ENCODE measurements at places on chromosomes 2 and 18.

DNA sequence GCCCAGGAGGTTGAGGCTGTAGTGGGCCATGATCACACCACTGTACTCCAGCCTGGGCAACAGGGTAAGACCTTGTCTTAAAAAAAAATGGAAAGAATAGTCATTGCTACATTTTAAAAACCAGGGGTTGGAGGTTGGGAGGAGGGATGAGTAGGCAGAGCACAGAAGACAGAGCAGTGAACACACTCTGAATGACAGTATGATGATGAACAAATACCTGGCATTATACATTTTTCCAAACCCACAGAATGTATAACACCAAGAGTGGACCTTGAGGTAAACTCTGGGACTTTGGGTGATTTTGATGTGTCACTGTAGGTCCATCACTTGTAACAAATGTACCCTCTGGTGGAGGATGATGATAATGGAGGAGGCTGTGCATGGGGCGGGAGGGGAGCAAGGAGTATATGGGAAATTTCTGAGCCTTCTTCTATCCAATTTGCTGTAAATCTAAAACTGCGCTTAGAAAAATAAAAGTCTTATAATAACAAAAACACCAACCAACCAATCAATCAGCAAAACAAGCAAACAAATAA is 111.4 kb upstream of the PGAP1 start:
- no peak for DNase-seq

DNA sequence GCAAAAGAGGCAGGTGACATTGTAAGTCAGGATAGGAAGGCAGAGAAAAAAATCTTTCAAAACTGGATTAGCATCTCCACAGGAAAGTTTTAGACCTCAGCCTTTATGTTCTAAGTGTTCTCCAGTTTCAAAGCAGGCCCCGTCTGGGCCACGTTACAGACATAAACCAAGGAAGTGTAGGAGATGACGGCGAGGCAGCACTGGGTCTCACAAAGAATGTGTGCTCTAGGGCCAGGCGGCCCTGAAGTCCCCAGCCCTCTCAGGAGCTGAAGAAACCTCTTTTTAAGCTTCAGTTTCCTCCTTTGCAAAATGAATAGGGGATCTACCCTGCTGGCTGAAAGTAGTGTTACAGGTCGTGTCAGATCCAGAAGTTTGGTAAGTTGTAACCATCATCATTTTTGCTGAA is 81.7 kb downstream of the SPRED2 start:
- DNase-seq: no peak

GRCh38 chr18:28208712-28209265 is 31.9 kb upstream of the CDH2 start:
- DNase-seq: no peak

DNA sequence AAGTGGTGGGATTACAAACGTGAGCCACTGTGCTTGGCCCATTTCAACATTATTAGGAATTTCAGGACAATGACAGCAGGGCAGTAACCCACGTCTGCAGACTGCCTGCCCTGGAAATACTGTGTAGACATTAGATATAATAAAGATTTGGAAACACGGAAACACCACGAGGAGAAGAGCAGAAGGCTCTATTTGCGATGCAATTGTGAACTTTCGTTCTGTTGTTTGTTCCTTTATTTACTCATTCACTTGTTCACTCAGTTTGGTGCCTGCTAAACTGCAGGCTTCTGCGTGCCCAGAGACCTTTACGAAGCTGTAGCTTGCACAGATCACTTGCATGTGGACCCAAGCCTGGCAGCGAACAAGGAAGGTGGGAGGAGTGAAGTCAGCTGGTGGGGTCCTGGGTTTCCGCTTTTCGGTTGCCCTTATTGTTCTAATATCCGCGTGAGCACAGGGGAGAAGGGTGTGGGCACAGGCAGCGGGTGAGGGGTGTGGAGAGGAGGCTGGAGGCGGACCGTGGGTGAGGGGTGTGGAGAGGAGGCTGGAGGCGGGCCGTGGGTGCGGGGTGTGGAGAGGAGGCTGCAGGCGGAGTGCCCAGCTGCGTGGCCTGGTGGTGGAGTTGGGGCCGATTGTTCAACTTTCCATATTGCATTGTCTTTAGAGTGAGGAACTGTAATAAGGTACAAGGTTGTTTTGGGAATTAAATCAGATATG is 3.4 kb downstream of the COLEC11 start:
- no peak for DNase-seq

DNA sequence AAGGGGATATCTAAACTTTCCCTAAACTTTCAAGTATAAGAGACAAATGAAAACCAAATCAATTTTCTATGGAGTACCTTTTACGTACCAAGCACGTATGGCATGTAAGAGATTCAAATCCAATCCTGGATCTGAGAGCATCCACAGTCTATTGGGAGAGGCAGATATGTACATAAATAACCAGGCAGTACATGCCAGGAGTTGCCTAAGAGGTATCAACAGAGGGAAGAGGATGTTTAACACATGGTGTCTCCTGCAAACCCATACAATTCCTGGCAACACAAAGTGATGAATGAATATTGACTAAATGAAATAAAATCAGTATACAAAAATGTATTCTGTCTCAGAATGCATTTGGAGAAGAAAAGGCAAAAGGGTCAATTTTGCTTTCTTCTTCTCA is 116.6 kb downstream of the PIGN start:
- no peak for DNase-seq

- DNase-seq: no peak
Observed at GRCh38 chr2:71451705-71452104, 1.7 kb upstream of the DYSF start.

GRCh38 chr2:136327162-136327852 is 209.4 kb upstream of the CXCR4 start:
- DNase-seq: peak; percentile 86

DNA sequence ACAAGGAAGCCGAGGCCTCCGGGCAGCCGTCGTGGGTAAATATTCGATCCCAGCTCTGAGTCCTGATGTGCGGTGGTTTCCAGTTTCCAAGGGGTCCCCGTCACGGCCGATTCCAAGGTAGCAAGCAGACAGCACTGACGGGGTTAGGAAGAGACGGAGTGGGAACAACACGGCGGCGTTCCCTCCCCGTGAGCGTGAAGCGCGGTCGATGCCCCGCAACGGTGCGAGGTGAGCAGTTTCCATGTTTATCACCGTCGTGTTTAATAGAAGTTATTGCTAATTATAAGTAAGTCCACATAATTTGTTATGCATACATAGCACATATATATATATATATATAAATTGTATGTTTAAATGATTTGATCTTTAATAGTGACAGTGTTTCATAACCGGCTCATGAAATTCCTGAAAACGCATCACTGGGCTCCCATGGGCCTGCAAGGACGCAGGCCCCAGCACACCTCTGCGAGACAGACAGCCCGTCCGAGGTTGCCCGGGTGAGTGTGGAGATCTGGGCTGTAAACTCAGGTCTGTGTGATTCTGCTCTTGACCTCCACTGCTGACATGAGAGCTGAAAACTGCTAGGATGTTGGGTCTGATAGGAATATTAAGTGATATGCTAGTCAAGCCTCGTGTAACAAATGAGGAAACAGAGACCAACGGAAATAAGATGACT is 243.5 kb upstream of the SALL3 start:
- DNase-seq: no peak

- DNase-seq: no peak
Observed at GRCh38 chr2:105783151-105783738, 38.5 kb downstream of the NCK2 start.

GRCh38 chr2:43110442-43110871 is 115.9 kb downstream of the ZFP36L2 start:
- no peak for DNase-seq

GRCh38 chr2:227153307-227153706 is 10.7 kb downstream of the COL4A4 start:
- DNase-seq: no peak

- no peak for DNase-seq
Observed at GRCh38 chr2:201280191-201281040, 20.1 kb downstream of the CASP8 start.

GRCh38 chr2:159086826-159087225 is 118.4 kb downstream of the TANC1 start:
- DNase-seq: no peak

DNA sequence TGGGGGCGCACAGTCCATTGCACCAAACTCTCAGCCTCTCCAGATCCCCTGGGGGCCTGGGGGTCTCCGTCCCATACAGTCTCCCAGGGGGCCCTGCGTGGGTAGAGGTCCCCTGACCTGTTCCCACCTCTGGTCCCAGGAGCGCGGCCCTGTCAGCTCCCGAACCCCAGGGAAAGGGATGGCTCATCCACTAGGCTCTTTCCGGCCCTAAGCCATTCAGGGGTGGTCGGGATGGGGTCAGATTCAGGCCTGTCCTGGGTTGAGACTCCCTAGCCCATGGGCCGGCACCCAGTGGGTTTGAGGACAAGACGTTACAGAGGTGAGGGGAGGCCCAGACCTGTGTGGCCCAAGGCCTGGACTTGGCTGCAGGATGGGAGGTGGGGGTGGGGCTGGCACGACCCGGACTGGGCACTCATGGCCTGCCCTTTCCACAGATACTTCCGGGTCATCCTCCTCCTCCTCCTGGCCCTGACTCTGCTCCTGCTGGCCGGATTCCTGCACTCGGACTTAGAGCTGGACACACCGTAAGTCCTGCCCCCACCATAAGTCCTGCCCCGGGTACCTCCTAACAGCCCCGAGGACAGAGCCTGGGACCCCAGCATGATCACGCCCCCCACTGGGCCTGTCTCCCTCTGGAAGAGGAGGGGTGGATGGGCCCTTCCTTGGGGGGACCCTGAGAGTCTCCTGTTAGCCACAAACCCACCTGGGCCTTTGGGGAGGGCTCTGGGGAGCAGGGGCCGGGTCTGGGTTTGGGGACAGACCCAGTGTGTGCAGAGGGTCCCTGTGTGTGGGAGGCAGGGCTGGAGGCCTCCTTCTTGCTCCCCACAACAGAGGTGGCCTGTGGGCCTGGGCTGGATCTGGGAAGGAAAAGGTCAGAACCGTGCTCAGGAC is 10.1 kb upstream of the NEU4 start:
- DNase-seq: no peak

DNA sequence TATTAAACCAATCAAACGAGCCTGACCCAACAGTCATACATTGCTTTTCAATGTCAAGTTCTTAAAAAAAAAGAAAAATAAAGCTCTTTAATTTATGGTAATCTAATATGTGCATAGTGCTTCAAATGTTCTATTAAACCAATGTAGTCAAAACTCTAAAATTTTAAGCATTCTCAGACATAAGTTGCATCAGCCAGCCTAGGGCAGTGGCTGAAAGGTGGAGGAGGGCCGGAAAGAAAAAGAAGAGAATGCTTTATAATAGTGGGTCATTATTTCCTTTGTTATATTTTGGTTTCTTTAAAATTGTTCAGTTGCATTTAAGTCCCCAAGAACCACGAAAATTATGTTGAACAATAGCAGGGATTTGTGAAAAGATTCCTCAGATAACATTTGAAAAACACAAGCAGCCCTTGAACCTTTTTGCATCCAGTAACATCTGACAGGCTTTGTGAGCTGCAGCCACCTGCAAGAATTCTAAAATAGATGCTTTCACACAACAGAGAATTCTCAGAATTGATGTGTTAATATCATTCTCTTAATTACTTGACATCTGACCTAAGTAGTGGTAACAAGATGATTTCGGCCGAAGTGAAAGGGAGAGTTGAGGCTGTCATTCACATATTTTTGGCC is 252.1 kb downstream of the CDCA7 start:
- no peak for DNase-seq

- no peak for DNase-seq
Observed at GRCh38 chr2:113797237-113797636, 40.8 kb upstream of the SLC35F5 start.

DNA sequence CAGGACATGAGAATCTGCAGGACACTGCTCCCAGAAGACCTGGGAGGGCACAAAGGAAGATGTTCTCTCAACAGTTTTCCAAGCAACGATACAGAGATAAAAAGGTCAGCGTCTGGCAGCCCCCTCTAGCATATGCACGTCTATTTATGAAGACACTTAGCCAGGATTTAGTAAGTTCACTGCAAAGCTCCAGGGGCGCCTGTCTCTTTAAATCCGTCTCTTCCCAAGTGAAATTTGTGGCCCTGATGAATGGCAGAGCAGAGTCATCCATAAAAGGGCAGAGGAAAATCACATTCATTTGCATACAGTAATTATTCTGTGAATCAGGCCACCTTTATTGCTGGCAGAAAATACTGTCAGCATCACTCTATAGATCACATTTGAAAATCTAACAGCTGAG is 390.9 kb upstream of the SMIM21 start:
- no peak for DNase-seq

- DNase-seq: no peak
Observed at GRCh38 chr2:241821460-241822263, 12.7 kb downstream of the NEU4 start.

DNA sequence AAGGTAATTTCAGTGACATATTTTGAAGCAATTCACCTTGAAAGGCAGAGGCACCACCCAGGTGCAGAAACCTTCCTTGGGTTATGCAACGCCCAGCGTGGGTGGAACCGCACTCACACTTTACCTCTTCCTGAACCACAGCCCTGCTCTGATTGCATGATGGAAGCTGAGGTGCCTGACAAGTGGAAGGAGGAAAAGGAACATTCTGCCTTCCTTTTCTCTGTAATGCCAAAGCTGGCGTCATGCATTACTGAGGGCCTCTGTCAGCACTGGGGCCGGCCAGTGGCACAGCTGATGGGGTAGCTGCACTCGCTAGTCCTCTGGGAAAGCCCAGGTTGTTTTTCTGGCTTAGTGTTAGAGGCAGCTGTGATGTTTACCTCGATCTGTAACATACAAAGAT is 266.5 kb downstream of the NEDD4L start:
- peak; percentile 44 for DNase-seq

GRCh38 chr2:216827073-216827720 is 32.7 kb downstream of the TNP1 start:
- no peak for DNase-seq

DNA sequence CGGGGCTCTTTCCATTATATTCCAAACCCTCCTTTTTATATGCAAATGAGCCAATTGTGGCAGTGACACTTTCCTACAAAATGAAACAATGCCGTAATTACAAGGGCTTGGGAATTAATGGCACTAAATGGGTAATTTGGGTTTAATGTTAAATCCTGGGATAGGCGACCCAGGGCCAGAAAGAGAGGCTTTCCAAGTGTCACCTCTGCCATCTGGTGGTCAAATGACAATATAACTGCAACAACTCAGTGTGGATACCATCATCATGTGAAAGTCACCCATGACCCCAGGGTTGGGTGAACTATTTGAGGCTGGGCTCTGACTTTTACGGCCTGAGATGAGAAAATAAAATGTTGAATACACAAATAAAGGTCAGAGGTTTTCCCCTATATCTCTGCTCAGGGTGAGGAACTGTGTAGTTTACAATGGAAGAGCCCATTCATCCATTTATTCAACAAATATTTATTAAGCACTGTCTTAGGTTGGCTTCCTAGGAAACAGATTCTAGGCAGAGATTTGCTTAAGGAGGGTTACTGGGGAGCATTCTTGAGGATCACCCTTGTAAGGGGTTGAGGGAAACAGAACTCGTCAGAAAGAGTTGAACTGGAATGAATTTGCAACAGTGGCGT is 13.6 kb upstream of the THADA start:
- DNase-seq: peak; percentile 56

DNA sequence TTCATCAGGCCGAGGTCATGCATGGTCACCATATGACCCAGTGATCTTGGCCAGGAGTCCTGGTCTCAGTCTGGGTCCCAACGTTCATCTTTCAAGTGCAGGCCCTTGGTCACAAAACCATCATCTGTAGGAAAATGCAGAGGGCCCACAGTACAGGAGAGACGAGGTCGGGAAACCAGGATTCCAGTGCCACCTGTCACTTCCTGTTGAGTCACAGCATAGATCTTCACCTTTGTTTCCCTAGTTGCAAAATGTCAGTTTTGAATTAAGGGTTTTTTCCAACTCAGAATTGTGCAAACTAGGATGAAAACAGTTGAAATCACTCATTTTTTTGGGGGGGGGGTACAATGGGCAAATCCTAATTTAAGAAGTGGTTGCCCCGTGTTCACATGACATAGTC is 162.2 kb downstream of the INSIG2 start:
- DNase-seq: no peak

GRCh38 chr2:104431701-104432121 is 422.2 kb upstream of the POU3F3 start:
- DNase-seq: no peak

All from CD4-positive, alpha-beta T cell treated with Interleukin-15 for 4 hours (primary cell).